ENCODE measurements at places on chromosomes 5 and 9.
A peak's percentile ranks its signal among the peaks of the same experiment; 100 is the strongest.

- no peak for DNase-seq
Measured at GRCh38 chr9:109792951-109793546, 13.1 kb downstream of the PALM2AKAP2 start.

- DNase-seq = no peak
Measured at GRCh38 chr5:99973779-99974178, 561.4 kb upstream of the FAM174A start.

DNA sequence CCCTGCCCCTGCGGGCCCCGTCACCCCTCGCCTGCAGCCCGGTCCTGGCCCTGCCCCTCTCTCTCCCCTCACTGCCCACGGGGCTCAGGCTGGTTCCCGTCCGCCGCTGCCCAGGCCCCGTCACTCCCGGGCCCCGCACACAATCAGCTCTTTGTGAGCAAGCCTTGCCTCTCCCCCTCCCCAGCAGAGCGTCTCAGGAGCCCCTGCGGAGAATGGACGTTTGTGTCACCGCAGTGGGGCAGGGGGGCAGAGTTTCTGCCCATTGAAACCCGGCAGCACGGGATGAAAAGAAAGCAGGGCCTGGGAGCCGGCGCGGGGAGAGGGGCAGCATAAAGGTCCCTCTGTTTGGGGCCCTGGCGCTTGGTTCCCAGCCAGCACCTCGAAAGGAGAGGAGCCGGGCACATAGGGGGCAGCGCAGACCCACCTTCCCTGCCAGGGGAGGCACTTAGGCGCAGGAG lies 13.5 kb upstream of the NUP214 start:
- DNase-seq = peak; percentile 93

GRCh38 chr9:110109333-110110092 lies 98.4 kb downstream of the C9orf152 start:
- DNase-seq = peak; percentile 47

GRCh38 chr9:120177121-120177520 lies 402.8 kb downstream of the CDK5RAP2 start:
- DNase-seq = no peak

DNA sequence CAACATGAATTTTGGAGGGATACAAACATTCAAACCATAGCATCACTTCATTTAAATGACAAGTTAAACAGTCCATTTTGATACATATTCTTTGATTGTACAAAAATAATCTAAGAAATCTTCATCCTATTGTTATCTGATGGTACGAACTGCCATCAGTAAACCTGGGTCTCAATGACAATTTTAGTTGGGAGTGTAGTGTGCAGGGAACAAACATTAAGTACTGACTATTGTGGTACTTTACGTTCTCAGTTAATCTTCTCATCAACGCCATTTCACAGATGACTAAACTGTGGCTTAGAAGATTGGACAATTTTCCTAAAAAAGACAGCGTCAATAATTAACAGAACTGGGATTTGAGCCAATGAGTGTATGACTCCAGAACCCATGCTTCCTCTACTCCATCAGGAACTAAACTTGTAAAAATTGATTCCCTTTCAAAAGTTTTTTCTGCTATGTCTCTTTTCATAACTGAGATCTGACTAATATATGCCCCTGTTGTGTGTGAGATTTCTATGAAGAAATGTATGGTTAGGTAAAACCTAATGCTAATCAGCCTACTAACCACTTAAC lies 21.1 kb downstream of the TNPO1 start:
- DNase-seq = no peak

GRCh38 chr5:18088020-18088579 lies 453.8 kb downstream of the TAF11L14 start:
- DNase-seq = no peak

DNA sequence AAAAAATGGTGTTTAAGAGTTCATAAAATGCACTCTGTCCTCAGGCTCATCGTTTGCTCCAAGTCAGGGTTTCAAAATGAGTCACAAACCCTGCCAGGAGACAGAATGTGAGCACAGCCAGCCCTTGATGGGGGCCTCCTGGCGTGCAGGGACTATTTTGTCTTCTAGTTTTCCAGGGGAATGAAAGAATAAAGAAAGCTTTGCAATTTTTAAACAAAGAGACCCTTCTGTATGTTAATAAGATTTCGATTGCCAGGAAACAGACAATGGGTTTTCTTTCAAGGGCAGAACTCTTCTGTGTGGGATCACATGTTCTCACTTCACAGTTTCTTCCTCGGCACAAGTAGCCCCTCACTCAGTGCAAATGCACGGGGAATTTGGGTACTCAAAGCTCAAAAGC lies 121.4 kb upstream of the C6 start:
- DNase-seq = peak; percentile 44

DNA sequence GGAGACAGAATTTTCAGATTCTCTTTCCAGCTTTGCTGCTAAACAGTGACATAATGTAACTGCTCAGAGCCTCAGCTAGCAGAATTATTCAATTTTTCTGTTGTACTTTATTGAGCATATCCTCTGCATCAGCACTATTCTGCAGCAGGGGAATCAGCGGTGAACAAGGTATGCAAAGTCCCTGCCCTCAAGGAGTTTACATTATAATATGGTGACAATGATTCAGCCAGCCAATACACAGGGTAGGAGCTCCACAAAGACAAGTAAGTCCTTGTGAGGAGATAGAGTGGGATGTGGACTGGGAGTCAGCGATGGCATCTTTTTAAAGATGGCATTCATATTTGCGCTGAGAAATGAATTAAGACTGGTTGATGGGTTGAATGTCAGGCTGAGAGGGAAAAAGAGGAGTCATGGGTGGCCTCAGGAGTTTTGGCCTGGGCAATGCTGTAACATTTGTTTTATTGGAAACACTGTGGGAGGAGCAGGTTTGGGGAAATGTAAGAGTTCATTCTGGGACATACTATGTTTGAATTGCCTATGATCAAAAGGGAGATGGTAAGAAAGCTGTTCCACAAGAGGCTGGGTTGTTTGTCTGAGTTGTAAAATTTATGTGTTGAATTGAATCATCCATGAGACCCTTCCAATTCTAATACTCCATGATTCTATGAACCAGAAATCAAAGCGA lies 194.5 kb downstream of the PLK2 start:
- DNase-seq = no peak

DNA sequence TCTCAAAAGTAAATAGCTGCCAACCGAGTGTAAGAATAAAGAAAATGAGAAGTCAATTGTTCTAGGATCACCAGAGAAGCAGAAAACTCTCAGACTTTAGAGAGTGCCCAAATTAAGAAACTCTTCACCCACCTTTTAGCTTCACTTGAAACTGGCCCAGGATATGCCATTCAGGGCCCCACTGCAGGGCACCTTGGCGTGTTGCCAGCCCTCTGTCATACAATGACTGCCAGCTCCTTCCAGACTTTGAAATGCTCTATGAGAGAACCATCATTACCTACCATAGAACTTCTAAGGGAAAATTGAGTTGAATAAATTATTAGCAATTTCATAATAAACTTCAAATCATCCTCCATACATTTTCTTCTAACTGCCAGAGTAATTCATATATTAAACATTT lies 240.5 kb downstream of the CETN3 start:
- no peak for DNase-seq
